ENCODE measurements at places on chromosomes 1 and 21.
A peak's percentile ranks its signal among the peaks of the same experiment; 100 is the strongest.

DNA sequence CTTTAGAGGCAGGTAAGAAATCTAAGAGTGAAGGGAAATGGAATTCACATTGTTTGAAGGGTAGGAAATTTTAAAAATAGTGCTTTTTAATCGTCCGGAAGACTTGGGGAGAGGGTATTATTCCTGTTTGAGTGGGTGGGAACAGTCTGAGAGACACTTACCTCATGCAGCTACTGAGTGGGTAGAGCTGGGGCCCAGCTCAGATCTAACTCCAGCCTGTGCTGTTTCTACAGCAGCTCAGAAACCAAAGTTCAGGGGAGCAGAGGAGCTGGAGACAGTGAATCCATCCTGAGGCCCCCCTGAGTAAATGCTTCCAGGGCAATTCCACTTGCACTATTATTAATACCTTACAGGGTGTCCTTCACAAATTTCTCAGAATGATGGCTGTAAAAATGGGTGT, 63.8 kb downstream of the FGGY start:
- no peak for DNase-seq

- no peak for DNase-seq
These were observed 248.6 kb downstream of the MATN1 start for GRCh38 chr1:30474818-30475200.

DNA sequence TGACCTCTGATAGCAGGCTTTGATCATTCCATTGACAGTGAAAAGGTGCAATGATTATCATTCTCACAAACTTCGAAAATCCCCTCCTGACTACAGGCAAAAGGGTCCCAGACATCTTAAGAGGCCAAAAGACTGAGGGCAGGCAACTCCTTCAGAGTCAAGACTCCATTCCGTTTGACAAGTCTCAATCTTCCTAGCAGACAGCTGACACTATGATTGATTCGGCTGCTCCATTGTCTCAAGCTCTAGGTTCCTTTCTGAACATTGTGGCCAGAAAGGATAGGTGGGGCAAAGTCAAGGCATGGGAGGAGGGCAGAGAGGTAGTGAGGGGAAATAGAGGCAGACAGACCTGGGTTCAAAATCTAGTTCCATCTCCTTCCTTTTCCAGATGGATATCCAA, 53.7 kb upstream of the MAN1A2 start:
- DNase-seq, result no peak

- DNase-seq, result no peak
These were observed 10.2 kb upstream of the ASPM start for GRCh38 chr1:197156692-197157091.

- no peak for DNase-seq
These were observed 2.4 kb downstream of the FNBP1L start for GRCh38 chr1:93450321-93450720.

DNA sequence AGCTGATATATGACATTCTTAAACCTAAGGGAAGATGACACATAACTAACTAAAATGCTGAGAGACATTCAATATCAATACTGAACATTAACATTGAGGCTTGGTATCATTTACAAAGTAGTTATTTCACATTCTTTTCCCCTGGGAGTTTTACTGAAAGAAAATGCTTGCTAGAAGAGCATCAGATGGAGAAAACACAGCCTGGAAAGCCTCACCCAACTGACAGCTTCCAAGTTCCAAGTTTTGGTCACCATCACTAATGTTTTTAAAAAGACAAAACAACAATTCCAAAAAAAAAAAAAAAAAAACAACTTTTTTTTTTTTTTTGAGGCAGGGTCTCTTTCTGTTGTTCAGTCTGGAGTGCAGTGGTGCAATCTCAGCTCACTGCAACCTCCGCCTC, 80.6 kb downstream of the DSCAM start:
- no peak for DNase-seq

DNA sequence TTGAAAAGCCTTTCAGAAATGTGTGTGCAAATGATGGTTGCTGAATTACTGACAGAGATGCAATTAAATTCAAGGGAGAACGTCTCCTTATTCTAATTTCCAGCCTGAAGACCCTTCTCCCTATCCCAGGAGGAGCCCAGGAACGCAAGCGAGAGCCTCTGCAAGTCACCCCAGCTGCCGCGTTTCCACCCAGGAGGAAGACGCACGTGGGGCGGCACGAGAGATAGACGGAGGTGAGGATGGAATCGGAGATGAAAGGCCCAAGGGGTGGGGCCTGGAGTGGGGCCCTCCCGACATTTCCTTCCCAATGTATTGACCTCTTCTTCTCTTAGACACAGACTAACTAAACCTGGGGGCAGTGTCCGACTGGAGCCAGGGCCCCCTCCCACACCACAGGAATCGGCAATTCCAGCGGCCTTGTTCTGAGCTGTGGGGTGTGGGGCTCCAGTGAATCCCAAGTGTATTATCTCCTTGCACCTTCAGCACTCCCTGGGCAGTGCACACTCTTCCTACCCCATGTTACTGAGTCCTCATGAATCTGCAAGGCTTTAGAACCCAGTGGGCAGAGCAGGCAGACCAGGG, 322.5 kb downstream of the AJAP1 start:
- DNase-seq, result no peak

DNA sequence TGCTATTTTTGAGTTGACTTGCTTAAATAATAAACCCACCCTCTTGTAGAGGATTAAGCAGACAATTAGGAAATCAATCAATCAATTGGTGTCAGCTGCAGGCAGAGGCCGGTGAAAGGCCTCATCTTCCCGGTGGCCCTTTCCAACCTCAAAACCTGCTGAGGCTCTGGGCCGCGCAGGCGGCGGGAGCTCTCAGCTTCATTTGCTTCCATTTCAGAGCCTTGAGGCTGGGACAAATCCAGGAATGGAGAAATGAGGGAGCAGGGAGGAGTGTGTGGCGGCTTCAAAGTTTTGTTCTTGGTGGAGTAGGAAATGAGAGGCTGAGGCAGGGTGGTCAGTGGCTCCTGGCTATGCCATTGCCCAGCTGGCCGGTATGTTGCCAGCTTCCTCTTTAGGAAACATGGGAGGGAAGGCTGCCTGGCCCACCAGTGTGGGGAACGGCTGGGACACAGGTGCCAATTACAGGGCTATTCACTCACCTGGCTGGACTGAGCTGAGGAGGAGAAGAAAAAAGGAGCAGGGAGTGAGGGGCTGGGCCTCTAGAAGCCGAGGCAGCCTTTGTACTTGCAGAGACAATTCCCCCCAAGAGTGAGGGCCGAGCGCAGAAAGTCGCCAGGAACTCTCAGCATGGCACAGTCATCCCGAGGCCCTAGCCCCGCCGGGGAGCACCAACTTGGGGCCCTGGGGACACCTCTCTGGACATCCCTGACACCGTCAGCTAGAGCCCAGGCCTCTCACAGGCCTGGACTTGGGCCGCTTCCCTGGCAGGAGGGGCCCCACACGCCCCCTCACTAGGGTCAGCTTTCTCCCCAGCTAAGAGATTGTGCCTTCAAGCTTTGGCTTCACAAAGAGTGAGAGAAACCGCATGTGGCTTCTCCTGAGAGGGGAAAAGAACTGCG, 4.4 kb downstream of the POU3F1 start:
- no peak for DNase-seq

- no peak for DNase-seq
These were observed 80.8 kb downstream of the MATN1 start for GRCh38 chr1:30642391-30643120.

DNA sequence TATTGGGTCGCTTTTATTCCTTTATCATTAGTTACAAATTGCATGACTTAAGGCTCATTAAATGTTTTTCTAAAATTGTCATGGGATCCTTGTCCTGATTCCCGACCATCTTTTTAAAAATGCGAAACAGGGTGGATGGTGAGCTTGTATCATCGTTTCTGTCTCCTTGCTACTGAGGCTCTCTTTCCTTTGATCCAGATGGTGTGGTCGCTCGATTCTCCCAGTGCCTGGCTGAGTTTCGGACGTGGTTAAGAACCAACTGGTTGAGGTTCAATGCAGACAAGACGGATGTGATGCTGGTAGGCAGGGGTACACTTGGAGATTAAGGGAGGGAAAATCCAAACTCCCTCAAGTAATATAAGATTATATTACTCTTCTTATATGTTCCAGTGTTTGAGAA, 1.2 kb downstream of the MIER1 start:
- peak; percentile 51 for DNase-seq

DNA sequence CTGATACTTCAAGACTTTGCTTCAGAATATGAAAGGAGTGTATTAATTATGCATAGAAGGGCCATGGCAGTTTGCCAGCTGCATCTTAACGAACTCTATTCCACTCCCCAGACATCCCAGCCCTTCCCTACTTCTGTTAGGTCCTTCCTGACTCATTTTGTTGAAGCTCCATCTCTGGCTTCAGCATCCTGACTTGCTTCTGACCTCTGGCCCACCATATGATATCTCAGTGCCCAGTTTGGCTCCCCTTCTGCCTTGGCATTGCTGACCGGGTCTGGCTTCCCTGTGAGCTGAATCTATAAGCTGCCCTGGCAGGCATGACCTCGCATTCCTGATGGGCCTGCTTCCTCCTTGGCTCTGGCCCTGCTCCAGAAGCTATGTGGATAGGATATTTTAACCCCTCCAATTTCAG, 27.6 kb upstream of the ARHGAP29 start:
- DNase-seq, result no peak

GRCh38 chr1:9280015-9280860, 12.5 kb upstream of the SPSB1 start:
- no peak for DNase-seq

- DNase-seq, result no peak
These were observed 38.0 kb upstream of the HLX start for GRCh38 chr1:220841293-220841692.

DNA sequence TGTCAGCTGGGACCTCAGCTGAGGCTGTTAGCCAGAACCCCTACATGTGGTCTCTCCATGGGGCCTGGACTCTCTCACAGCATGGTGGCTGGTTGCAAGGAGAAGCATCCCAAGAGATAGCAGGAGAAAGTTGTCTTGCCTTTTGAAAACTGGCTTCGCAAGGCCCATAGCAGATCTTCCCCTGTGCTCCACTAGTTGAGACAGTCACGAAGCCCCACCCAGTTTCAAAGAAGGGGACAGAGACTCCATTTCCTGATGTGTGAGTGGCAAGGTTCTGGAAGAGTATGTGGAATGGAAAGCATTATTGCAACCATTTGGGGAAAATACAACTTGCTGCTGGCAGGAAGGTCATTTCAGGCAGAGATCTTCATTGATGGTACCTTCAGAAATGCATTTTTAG, 7.5 kb upstream of the CSRP1 start:
- no peak for DNase-seq

DNA sequence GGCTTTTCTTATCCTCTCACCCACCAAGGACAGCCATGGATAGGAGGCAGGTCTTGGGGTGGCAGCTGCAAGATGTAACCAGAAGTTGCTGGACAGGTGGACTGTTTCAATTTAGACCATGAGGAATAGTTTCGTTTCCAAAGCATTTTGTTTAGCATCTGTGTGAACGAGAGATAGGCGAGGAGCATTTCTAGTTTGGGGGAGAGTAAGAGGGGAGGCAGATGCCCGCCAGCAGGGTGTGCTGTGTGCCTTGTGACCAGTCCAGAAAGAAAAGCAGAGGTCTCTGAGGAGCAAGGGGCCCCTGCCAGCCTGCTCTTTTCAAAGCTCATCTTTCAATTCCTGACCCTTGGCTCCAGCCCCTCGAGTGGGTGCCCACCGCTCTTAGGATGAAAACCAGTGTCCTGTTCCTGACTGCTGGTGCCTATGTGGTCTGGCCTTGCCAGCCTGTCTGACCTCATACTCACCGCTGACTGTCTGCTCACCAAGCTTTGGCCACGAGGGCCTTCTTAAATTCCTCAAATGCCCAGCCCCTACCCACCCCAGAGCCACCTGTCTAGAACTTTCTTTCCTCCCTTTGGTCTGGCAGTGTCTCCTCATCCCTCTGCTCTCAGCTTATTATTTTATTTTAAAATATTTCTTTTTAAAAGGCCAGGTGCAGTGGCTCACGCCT, 8.5 kb downstream of the SERINC2 start:
- peak; percentile 64 for DNase-seq

DNA sequence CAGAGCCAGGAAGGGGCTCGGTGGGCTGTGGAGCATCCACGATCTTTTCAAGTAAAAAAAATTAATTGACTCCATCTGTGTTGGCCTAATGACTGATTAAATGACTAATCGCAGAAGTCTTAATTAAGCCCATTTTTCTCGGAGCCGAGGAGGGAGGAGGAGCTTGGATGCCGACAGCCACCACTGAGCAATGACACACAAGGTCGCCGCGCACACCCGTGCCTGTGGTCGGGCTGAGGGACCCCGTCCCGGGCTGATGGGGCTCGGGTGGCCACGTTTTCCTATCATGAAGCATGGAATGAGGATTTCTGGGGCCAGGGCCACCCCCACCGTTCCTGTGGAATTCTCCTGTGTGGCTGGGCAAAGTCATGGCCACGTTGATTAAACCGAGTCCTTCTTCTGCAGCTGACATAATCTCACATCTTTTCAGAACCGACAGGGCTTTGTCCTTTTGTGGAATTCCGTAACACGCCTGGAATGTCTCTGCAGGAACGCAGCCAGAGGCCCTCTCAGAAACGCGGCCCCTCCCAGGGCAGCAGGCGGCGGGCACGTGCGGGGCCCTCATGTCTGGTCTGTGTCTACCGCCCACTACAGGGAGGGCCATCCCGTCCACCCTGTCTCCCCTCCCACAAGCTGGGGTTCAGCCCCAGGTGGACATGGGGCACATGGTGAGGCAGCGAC, 60.7 kb downstream of the MORN1 start:
- DNase-seq, result no peak

- DNase-seq, result no peak
These were observed 38.7 kb upstream of the KCNH1 start for GRCh38 chr1:211172657-211173056.

DNA sequence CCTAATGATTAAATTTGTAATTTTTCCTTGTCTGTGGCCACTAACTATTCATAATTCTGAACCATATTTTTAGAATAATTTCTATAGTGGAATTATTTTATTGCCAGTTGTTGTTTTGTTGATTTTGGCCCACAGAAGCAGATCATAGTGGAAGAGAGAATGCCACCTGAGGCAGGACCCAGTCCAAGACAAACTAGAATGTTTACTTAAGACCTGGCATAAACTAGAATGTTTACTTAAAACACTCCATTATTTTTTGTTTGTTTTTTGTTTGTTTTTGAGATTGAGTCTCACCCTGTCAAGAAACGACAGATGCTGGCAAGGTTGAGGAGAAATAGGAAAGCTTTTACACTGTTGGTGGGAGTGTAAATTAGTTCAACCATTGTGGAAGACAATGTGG, 310.2 kb downstream of the MRPL39 start:
- DNase-seq, result no peak

DNA sequence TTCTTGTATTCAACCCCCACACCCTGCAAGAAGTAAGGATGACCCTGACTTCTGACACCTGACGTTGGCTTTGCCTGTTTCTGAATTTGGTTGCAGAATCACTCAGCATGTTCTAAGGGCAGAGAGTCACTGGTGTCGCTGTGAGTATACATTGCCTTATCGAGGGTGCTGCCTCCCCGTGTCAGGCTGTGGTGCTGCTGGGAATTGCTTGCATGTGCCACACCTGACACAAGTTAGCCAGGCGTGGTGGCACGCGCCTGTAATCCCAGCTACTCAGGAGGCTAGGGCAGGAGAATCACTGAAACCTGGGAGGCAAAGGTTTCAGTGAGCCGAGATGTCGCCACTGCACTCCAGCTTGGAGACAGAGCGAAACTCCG, 45.9 kb downstream of the WDR4 start:
- DNase-seq, result peak; percentile 64

- peak; percentile 92 for DNase-seq
These were observed 2.4 kb upstream of the IFNLR1 start for GRCh38 chr1:24189528-24189927.

Measured in OCI-LY7 (cell line).